ENCODE measurements at places on chromosomes 5 and 9. TPM values are rescaled to one million over a fixed set of nuclear protein-coding genes. Genes with fewer than 3 reads are reported as not detected.

IL33 gene
- total RNA-seq = 12.4 TPM

ZNF883 gene
- total RNA-seq = 2.6 TPM

- DNase-seq = no peak
Measured at GRCh38 chr5:105134328-105134727, 1571.7 kb upstream of the NUDT12 start.

LCN1 gene
- not detected for total RNA-seq

DNA sequence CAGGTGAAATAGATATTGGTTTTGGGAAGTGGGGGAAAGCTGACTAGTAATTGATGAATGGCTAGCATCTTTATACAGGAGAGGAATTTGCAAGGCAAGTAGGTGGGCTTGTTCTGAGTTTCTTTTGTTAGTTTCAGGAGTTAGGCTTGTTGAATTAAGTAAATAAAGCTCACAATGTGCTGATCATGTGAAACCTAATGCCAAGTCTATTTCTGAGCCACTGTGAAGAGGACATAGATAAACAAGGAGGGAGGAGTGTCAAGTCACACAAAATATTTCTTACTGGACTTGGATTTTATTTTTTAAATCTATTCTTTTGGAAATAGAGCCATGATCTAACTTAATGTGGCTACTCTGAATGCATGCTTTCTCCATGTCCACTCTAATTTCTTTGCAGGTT lies 19.9 kb downstream of the GDA start:
- no peak for DNase-seq
